Mesothelial cell of epicardium (in vitro differentiated cells): ENCODE measurements at places on chromosomes 7 and 10. TPM values are rescaled to one million over a fixed set of nuclear protein-coding genes. Genes with fewer than 3 reads are reported as not detected.

DNA sequence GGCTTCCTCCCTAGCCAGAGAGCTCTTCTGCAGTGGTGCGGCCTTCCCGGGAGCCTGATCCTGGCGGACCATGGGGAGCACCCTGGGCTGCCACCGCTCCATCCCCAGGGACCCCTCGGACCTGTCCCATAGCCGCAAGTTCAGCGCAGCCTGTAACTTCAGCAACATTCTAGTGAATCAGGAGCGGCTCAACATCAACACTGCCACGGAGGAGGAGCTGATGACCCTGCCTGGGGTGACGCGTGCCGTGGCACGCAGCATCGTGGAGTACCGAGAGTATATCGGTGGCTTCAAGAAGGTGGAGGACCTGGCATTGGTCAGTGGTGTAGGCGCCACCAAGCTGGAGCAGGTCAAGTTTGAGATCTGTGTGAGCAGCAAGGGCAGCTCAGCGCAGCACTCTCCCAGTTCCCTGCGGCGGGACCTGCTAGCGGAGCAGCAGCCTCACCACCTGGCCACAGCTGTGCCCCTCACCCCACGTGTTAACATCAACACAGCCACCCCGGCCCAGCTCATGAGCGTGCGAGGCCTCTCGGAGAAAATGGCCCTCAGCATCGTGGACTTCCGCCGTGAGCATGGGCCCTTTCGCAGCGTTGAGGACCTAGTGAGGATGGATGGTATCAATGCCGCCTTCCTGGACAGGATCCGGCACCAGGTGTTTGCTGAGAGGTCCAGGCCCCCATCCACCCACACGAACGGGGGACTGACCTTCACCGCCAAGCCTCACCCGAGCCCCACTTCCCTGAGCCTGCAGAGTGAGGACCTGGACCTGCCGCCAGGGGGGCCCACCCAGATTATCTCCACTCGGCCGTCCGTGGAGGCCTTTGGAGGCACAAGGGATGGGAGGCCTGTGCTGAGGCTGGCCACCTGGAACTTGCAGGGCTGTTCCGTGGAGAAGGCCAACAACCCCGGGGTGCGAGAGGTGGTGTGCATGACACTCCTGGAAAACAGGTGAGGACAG lies 1.5 kb downstream of the EEPD1 start:
- DNase-seq = no peak

DNA sequence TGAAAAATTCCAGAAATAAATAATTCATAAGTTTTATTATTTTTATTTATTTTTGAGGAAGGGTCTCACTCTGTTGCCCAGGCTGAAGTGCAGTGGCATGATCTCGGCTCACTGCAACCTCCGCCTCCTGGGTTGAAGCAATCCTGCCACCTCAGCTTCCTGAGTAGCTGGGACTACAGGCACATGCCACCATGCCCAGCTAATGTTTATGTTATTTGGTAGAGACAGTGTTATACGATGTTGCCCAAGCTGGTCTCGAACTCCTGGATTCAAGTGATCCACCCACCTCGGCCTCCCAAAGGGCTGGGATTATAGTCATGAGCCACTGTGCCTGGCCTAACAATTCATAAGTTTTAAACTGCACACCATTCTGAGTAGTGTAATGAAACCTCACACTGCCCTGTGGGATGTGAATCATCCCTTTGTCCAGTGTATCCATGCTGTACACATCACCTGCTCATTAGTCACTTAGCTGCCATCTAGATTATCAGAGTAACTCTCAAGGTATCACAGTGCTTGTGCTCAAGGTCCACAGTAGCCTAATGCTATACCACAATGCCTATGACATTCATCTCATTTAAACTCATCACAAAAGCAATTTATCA lies 17.9 kb downstream of the RTKN2 start:
- DNase-seq = no peak

Gene IGF2BP3
- 84.3 to 91.3 TPM (median 89.1 TPM) in 3 replicates for total RNA-seq

Gene ACTL6B
- not detected in 3 replicates for total RNA-seq
